Retinal pigment epithelial cell (primary cell): ENCODE measurements at places on chromosomes 12 and 14.

DNA sequence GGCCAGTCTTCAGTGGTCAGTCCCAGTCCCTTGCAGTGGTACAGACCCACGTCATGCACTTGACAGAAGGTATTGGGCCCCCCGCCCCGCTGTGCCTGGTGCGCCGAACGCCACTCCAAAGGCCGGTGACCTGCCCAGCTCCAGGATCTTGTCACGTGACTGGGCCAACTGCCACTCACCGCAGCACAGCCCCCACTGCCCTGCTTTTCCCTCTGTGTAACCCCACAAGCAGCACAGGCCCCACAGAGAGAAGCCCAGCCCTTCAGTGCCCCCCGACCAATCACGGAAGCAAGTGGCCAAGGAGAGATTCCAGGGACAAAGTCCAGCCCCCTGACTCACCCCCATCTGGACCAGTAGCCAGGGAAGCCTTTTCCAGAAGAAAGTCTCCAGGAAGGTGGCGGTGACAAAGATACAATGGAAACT is 498 bp downstream of the GPR132 start:
- DNase-seq = no peak

- no peak for DNase-seq
Measured at GRCh38 chr12:16475521-16475920, 128.1 kb downstream of the MGST1 start.

DNA sequence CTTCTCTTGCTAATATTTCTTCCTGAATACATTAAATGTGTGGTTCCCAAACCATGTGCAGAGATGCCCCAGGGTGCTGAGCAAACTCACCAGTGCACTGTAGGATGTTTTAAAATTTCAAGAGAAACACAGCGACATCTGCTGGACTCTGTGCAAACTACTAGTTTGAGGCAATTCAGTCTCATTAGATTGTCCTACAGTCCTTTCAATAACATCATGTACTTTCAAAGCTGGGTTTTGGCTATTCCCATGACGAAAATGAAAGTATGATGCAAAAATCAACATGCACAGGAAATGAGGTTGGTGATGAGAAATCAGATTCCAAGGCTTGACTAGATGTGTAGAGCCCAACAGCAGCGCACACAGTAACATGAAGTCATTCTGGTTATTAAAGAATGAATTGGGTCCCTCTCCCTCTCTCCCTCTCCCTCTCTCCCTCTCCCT is 66.3 kb downstream of the CLIP1 start:
- no peak for DNase-seq

GRCh38 chr12:112296183-112296582 is 86.0 kb downstream of the HECTD4 start:
- DNase-seq = no peak

DNA sequence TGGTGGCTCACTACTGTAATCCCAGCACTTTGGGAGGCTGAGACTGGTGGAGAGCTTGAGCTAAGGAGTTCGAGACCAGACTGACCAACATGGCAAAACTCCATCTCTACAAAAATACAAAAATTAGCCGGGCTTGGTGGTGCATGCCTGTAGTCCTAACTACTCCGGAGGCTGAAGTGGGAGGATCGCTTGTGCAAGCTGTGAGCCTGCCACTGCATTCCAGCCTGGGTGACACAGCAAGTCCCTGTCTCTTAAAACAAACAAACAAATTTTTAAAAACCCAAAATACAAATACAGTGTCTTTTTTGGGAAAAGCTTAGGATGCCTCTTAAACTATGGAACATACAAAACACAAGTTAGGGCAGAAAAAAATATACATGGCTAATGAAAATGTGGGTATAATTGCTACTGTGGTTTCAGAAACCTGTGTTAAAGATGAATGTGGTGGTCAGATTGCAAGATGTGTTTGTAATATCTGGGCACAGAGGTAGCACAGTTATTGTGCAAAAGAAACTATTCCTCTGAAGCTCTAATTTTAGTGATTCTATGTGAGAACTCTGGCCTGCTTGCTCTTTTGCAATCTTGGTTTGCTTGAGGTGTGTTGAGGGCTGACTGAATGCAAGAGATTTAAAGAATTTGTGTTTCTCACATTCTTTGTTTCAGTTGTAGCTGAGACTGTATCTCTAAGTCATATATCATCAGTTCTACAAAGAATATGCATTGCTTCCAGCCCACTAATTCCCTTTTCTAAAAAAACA is 3.9 kb upstream of the HSPA2 start:
- no peak for DNase-seq

DNA sequence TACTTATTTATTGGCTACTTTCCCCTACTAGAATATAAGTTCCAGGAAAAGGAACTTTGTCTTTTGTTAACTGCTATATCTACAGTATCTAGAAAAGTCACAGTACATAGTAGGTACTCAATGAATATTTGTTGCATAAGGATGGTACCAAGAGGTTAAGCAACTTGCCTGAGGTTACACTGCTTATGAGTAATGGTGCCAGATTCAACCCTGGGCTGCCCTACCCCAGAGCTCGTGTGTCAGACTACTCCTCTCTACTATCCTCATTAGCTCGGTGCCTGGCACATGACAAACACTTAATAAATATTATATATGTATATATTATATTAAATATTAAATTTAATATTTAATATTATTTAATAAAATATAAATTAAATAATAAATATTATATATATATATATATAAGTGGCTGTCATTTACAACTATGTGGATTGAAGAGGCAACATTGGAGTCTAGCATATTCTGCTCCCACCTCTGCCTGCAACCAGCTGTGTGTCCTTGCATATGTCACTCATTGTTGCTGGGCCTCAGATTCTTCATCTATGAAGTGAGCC is 25.4 kb downstream of the UTP20 start:
- no peak for DNase-seq

DNA sequence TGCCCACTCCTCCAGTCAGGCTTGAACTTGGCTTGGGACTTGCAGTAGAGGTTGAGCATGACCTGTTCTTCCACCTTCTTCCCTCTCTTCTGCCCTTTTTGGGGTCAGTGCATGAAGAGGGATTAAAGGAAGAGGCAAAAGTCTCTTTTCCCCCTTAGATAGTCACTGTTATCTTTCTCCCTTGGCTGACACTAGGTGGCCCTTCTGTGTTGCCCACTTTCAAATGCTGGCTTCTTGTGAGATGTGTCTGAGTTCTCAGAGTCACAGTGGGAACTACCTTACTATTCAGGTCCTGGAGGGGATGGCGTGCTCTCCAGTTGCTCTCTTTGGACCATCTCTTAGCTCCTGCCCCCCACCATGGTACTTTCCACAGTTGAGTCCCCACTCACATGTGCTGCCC is 73.6 kb downstream of the GPR65 start:
- DNase-seq = no peak

DNA sequence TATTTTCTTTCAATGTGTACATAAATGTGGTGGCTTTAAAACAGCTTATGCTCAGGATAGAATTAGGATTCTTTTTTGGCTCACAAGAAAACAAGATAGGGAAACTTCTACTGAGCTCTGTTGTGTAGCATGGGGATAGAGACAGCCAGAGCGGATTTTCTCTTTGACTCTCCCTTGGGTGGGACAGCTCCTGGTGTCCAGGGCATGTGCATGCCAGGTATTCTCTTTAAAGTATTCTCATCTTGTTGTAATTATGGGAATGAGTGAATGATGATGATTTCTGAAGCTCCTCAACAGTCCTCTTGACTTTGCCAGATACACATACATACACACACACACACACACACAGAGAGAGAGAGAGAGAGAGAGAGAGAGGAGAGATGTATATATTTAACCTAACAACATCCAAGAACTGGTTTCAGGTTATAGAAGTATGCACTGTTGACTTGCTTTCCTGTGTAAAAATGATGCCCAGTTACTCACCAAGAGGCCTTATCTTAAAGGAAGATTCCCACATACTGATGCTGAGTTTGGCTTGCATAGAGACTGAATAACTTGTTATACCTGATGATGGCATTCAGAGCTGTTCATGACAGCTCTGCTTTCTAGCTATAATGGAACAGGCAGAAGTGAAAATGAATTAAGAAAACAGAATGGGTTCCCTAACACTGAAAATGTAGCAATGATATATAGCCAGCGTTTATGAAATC is 387.5 kb downstream of the EGLN3 start:
- DNase-seq = no peak

DNA sequence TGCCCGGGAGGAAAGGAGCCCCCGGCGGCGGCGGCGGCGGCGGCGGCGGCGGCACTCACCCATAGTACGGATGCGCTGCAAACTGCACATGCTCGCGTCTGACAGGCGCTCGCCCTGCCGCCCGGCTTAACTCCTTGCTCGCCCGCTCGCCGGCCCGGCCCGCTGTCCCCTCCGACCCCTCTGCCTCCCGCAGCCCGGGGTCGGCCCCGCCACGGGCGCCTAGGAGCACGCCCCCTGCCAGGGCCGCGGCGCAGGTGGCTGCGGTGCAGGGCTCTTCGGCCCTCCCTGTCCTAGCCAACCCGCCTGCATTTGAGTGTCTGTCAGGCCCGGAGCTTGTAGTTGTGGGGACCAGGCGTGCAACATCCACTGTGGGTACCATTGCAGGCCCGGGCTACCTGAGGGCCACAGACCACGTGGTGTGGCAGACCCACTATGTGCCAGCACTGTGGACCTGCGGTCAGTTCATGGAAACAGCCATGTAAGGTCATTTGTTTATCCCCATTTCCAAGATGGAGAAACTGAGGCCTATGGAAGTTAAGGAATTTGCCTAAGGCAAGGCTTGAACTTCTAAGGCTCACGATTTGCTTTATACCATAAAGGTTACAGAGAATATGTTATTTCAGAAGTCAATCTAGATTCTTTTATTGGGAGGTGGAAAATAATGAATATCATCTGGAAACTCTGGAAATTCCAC is 17.6 kb upstream of the PLEKHH1 start:
- DNase-seq = no peak

DNA sequence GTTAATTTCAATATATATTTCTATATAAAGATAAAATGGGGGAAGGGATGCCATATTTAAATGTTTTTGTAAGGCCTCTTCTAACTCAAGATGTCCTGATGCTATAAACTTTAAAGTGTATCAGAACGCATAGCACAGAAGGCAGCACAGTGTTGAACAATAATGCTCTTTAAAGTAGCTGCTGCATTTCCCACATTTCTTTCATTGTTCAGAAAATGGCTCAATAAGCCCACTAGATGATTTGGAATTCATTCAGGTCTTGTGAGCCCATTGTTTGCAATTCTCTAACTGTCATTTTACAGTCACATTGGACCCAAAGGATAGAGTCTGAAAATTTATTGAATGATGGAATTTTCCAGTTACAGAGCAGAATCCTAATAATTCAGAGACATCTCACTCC is 64.0 kb upstream of the PCED1B start:
- DNase-seq = no peak

GRCh38 chr14:60332869-60333268 is 83.8 kb downstream of the PPM1A start:
- DNase-seq = no peak

- no peak for DNase-seq
Measured at GRCh38 chr14:37595809-37596621, 586 bp downstream of the TTC6 start.

DNA sequence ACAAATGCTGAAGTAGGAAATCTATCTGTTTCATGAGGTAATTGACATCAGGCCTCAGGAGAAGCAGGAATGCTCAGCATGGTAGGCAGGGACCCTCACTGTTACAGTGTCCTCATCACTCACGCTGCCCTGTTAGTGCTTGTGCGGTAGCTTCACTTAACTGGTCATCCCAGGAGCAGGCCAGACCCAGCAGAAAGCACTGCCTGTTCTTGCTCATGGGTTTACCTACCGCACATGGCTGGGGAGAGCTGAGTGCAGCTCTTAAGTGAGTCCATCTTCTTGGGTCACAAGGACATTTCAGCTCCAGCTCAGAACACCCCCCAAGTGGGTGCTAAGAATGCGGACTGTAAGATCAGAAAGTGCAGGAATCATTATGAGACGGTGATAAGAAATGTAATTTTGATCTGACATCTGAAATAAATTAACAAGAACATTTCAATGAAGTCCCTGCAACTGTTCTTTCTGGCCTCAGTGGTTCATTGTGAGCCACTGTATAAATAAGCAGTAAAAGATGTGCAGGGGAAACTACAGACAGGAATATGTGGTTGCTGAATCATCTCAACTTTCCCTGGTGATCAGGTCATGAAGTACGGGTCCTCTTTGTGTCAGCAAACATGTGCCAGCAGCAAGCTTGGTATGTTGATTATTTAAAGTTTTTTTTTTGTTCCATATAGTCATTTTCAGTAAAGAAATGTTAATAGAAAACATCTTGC is 757.7 kb upstream of the TMEM132C start:
- no peak for DNase-seq

DNA sequence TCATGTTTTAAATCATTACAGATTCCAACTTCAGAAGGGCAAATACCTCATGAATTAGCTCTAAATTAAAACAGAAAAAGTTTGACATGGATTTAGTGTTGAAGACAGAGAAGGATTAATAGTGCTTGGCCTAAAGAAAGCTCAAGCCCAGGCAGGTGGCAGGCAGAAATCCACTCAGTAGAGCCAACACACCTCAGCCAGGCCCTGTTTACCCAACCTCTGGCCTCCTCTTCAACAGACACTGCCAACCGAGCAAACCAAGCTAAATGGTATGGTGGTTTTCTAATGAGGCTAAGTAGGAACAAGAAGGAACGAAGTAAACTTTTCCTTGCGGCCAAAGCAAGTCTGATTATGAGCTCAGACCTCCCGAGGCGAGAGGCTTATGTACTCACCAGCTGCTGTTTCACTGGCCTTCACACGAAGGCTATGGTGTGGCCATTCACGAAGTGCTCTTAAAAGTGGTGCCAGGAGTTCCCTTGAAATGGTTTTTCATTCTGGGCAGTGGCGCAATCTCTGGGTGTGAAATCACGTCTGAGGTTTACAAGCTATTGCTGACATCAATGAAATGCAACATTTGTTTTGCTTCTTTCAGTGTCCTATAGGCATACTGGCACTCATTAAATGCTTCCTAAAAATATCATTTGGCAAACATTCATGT is 124.1 kb upstream of the LGR5 start:
- DNase-seq = no peak

GRCh38 chr12:20451761-20452160 is 83.4 kb downstream of the PDE3A start:
- DNase-seq = no peak

- no peak for DNase-seq
Measured at GRCh38 chr12:64609536-64610078, 688 bp upstream of the RASSF3 start.

GRCh38 chr12:66282244-66282643 is 20.0 kb upstream of the HELB start:
- DNase-seq = no peak

DNA sequence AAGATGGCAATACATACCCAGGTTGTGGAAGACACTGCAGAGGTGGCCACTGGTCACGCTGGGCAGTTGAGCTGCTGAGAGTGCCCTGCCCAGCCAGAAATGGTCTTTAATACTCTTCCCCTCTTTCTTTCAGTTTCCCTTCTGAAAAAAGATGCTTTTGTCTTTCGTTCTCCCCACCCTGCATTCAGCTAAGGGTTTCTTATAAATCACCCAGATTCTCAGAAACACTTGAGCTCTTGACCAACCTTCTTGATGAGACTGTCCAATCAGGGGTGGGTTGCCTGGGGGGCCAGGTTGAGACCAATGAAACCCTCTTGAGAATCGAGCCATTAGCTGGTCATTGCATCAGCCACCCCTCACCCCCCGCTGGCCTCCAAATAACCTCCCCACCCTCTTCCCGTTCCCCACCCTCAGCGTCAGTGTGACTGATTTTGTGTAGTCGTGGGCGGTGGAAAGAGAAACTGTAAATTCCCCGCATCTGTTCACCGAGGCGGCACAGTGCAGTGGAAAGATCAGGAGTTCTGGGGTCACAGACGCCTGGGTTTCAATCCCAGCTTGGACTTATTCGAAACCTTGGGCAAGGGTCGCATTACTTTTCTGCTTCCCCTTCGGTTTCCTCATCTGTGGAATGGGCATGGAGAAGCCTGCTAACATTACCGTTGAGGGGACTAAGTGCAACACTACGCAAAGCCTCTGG is 52.3 kb downstream of the SLC25A47 start:
- peak; percentile 62 for DNase-seq
